NCI-H2107 (cell line): ENCODE measurements at places on chromosomes 2 and 18.

GRCh38 chr2:173823543-173823939, 141.6 kb downstream of the SP3 start:
- no peak for DNase-seq

GRCh38 chr18:49751427-49752094, 61.8 kb downstream of the ACAA2 start:
- DNase-seq, result no peak

GRCh38 chr2:55384786-55385185, 34.9 kb downstream of the CCDC88A start:
- DNase-seq, result no peak

- DNase-seq, result no peak
These were observed 3.1 kb downstream of the TTC21B start for GRCh38 chr2:165950438-165950837.

DNA sequence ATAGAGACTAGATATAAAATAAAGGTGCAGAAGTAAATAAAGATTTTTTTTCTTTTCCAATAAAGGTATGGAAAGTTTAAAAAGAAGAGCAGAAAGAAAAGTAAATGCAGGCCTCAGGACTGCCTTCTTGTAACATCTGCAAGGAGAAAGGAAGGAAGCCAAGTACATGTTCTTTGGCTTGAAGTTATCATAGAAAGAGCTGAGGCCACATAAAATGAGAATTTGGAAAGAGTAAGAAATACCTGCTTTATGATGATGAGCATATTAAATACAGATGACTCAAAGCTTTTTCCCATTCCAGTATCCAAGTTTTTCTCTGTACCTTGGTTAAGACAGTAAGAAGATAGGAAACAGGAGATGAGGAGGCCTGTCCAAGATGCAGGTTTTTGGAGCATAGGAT, 25.3 kb upstream of the UBE2E3 start:
- DNase-seq, result no peak

GRCh38 chr2:150735894-150736498, 248.5 kb upstream of the RND3 start:
- no peak for DNase-seq

DNA sequence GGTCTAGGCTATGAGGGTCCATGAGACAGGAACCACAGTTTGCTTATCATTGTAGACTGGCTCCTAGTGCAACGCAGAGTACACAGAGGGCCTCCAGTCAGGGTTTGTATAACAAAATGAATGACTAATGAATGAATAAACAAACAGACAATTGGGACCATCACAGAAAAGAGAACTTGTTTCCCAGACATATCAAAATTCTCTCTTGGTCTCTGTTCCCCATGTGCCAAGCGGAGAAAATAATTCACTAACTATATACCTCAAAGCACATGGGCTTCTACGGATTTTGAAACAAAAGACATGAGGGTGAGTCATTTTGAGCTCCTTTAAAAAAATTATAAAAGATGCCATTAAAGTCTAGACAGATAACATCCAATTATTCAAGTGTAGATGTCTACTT, 28.0 kb downstream of the INO80C start:
- no peak for DNase-seq

GRCh38 chr18:13464432-13465123, 246.0 kb downstream of the LDLRAD4 start:
- DNase-seq, result no peak

- no peak for DNase-seq
These were observed 29.5 kb upstream of the SEMA4C start for GRCh38 chr2:96899413-96899741.

DNA sequence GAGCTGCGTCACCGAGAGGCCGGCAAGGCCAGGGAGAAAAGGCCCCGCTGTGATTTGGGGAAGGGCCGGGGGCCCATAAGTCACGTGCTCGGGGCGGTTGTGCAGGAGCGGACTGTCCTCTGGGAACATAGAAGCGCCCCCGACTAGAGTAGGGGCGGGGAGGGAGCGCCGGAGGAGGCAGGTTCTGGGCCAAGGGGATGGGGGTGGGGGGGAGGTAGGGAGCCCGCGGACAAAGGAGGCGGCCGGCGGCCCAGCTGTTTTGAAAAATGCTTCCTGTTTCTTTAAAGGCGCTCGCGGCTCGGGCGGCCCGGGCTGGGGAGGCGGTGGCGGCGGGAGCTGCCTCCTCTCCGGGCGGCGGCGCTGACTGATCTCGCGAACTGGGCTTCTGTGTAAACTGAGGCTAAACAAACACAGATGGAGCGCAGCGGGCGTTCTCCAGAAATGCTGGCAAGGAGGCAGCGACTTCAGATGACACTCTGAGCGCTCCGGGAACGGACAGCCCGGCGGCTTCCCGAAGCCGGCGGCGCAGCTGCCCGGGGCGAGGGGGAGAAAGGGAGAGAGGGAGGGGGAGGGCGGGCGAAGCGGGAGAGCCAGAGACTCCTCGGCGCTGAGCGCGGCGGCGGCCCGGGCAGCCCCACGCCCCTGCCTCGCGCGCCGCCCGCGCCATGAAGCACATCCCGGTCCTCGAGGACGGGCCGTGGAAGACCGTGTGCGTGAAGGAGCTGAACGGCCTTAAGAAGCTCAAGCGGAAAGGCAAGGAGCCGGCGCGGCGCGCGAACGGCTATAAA, at the start of gene ATOH8:
Gene ATOH8 (plus strand): TSS at position 467 of the 788 bp plus-strand sequence. CDS start 199 bp downstream, at position 666.
- DNase-seq, result no peak

DNA sequence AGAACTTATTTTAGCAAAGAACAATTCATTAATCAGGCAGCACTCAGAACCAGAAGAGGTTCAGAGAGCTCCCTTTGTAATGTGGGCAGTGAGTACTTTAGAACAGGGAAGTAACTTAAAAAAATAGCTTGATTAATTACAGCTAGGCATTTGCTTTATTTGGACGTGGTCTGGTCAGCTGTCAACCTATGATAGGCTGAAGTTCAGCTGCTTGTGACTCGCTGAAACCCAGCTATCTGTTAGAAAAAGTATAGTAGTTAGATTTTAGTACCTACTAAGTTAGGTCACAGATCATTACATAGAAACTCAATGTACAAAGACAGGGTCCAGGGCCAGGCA, 40.0 kb downstream of the PKDCC start:
- no peak for DNase-seq

DNA sequence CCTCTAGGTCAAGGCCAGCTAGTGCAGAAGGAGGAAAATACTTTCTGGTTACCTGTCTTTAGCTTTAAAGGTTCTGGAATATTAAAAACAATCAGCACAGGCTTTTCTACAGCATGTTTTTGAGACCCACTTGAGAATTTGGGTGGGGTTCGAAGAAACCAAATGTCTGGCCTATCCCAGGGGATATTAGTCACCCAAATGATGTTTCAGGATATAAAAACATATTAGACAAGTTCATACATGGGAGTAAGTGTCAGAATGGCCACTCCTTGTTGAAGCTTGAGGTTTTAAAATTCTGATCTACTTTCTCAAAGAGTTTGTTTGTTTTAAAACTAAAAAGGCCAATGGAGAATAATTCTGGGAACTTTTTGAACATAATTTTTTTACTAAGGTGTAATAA, 158.6 kb upstream of the DLX2 start:
- no peak for DNase-seq

DNA sequence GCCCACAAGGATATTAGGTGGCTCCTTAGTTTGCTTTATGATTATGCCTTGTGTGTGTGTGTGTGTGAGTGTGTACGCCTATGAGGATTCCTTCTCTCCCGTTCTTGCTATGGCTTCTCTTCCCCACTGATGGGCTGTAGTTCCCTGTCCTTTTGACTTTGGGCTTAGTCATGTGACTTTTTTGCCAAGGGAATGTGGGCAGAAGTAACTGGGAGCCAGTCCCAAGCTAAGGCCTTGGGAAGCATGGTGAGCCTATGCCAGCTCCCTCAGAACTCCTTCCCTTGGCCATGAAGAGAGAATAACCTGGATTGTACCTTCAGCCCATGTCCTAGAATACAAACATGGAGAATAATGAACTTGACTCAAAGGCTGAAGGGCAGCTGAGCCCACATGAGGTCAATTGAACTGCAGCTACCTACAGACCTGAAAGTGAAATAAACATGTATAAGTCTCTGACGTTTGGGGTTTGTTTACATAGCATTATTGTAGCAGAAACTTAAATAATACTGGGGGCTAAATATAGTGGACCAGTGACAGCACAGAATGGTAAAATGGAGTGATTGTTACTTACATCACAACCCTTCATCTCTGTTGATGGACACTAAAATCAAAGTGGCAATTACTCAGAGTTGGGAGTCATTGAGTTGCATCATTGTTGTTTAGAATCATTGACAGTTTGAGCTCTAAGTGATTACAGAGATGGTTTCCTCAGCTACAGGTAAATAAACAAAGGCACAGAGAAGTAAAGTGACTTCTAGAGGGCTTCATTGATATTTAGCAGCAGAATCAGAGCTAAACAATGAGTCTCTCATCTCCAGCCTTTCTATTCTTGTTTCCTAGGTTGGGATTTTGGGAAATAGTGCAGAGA, 15.3 kb upstream of the IL36G start:
- no peak for DNase-seq

- no peak for DNase-seq
These were observed 140.0 kb upstream of the FHL2 start for GRCh38 chr2:105538840-105539239.

DNA sequence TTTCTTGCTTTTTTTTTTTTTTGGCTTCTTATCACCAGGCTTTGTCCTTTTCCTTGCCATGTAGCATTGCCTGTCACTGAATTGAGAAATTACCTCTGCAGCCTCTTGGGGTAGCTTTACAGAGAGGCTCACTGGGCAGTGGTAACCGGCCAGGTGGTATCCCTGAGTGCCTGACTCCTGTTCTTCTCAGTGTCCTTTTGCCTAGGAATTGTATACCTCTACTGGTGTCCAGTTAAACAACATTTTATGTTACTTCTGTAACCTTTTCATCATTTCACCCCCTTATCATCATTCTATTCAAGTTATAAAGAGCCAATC, 523.9 kb downstream of the BCL11A start:
- DNase-seq, result no peak

DNA sequence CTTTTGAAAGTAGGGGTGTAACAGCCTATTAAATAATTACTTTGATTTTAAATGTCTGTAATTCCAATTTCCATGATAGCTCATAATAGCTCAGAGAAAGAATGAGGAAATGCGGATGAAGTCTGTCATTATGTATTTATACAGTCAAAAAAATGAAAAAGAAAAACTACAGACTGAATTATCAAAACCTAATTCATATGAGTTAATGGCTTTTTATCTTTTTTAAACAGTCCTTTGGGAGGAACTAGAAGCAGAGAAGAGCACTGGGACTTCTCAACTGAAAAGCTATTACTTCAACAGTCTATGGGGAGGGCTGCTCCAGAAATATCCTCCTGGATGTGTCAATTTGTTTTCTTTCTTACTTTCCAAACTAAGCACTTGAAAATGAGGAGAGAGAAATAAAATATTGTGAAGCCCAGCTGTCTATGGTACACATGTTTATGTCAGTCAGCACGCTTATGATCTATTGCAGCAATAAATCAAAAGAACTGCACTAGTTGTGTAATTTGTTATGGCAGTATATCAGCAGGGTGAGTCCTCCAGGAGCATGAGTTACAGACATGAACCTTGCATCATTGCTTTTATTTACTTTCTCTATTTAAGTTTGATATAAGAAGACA, 1550.2 kb downstream of the LRP1B start:
- DNase-seq, result no peak

DNA sequence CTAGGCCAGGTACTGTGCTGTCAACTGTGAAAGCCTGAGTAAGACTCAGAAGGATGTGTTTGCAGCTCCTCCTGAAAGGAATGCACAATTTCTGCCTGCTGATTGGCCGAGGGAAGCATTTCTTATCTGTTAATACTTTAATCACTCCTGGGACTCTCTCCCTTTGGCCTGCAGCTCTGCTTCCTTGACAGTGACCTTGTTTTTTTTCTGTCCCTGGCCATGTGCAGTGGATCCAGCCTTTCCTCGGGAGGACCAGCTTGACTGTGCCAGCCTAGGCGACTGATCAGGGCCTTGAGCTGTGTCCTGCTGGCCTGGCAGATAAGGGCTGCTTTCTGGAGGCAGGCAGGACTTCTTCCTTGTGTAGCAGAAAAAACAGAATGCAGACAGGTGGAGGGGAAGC, 10.0 kb downstream of the RNF144A start:
- no peak for DNase-seq

- no peak for DNase-seq
These were observed 4.7 kb downstream of the UBXN2A start for GRCh38 chr2:23944976-23945375.

DNA sequence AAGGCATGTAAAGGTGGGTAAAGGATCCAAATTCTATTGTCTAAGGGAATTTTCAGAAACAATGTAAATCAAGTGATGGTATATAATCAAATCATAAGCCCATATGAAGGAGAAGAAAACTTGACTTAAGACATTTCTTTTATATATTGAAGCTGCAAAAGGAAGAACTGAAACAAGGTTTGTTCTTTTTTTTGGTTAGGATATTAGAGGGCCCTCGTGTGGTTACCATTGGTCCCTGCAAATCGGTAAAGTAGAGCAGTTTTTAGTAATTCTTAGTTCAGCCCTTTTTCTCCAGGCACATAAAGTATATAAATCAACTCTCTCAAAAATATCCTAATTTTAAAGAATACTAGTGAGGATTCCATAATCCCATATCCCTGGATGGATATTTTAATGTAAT, 105.6 kb upstream of the STK17B start:
- DNase-seq, result no peak

GRCh38 chr18:49301608-49302007, 158.8 kb downstream of the DYM start:
- no peak for DNase-seq

DNA sequence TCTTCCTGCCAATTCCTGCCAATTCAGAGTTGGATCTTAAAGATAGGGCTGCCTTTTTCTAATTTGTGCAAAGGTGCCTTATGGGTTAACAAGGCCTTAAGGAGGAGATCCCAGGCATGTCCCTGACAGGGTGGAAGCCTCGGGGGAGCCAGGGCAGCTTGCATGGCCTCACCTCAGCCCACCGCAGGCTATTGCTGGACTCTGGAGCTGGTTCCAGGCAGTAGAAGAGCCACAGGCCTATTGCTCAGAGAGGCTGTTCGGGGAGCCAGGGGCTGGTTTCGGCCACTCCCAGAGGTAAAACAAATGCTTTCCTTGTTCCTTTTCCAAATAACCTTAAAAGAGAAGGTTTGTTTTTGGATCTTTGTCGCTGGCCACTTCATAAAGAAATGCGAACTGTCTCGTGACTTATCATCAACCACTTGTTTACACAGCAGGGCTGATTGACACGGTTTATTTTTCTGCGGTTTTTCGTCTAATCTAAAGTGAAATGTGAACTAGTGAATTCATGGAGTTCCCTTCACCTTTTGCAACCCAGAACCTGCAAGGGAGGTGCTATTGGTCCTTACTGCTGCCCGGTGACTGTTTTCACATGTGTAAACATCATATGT, 108.6 kb downstream of the APOB start:
- DNase-seq, result no peak

DNA sequence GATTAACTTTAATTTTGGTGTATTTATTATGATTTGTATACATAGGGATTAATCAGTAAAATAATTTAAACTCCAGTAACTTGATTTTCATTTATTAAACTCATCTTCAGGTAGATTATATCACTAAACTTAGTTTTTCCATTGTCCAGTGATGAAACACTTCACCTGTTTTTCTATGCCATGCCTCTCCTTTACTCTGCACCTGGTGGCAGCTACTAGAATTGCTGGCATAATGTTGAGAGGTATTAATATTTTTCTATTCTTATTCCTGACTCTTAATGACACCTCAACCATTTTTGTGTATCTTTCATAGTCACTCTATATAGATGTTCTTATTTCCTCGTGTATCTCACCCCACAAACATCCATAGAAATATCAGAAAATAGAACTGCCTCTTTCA, 940.3 kb upstream of the CRIM1 start:
- DNase-seq, result no peak
